ENCODE measurements at places on chromosomes 4 and X.

DNA sequence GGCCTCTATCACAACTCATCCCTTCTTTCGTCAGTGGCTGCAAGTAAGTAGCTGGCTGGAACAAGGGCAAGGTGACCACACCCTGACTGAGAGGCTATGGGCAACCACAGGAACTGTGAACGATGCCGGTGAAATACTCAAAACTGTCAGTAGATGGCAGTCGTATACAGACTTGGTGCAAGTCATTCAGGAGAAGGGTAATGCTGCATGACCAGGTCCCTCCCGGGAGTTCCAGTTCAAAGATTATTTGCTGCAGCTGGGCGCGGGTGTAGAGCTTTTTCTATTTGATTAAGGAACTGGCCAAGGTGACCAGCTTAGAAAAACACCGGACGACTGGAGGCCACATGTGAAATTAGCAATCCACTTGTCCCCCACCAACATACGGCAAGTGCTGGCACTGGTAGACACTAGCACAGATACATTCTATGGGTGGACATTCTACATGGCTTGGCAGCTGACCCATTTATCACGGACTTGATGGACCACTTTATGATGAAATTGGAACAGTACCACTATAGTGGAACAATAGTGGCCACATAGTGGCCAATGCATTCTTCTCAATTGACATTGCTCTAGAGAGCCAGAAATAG is 726.6 kb downstream of the TRAM1L1 start:
- peak; percentile 90 for DNase-seq

GRCh38 chr4:55926610-55927009 is 22.1 kb upstream of the CEP135 start:
- no peak for DNase-seq

GRCh38 chrX:137982472-137983172 is 416.7 kb downstream of the ZIC3 start:
- no peak for DNase-seq

DNA sequence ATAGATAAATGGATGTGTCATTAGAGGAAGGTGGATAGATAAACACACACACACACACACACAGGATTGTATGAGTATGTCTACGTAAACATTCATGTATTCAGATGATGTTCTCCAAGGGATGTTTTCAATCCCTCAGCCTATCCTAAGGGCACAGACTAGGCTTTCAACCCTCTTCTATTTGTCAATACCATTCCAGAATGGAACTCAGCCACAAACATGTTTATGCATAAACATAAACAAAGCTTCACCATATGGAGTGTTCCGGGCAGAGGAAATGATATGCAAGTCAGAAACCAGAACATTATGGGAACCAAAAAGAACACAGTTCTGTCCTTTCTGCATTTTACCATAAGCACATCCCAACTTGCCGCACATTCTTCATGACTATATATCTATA is 25.0 kb downstream of the CRMP1 start:
- DNase-seq: no peak

GRCh38 chr4:165402375-165402774 is 23.6 kb downstream of the CPE start:
- DNase-seq: no peak

DNA sequence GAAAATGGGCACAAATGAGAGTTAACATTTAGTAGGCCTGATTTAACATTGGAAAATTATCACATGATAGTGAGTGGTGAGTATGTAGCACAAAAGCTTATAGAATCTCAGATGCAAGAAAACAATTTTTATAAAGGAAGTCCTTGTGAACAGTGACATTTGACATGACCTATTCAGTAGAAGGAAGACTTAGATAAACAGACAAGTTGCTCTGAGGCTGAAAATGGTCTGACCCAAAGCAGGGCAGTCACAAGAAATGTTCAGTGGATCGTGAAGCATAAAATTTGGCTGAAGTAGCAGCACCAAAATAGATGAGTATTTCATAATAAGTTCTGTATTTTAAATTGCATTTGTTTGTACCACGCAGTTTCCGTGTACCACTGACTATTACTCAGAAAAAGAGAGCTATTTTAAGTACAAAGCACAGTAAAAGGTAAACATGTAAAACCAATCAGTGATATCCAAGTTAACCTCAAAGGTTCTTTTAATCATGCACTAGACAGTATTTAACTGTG is 605.7 kb upstream of the PABPC4L start:
- no peak for DNase-seq

All from brain microvascular endothelial cell (primary cell).